Muscle of back (tissue), 13 donors: ENCODE measurements at places on chromosomes 1 and 21. TPM values are rescaled to one million over a fixed set of nuclear protein-coding genes. Genes with fewer than 3 reads are reported as not detected.

ATP5PB gene
- 259 TPM for polyA plus RNA-seq

DNA sequence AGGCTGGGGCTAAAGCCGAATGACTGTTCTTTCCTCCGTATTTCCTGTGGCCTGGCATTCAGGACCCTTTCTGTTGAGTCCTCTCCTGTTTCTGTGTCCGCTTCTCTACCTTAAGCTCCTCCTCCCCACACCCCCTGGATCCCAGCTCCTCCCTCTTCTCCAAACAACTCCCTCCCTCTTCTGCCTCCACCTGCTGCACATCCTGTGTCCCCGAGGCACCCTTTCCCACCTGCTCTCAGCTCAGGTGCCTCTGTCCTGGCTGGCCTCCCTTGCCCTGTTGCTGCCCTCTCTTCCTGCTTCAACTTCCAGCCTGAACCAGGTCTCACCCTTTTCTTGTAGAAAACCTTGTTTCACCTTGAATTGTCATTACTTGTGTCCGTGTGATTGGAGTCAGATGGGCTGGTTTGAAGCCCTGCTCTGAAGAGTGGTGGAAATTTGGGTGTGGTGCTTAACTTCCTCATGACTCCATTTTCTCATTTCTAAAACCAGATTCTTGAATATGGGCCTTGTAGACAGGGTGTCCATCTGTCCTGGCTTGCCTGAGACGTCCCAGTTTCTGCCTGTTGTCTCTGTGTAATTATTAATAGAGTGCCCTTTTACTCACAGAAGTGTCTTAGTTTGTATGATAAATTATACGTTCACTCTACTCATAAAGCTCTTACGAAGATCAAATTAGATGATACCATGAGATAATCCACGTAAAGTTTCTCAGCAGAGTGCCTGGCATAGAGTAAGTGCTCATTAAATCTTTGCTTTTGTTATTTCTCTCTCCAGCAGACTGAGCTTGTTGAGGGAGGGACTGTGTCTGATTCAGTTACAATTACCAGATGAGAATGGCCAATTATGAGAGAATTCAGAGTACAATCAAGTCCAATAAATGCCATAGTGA, 58.9 kb upstream of the TRABD2B start:
- no peak for DNase-seq

TNFRSF14 gene
- polyA plus RNA-seq, result 12.0 TPM

TCHH gene
- 0.06 TPM for polyA plus RNA-seq

- DNase-seq, result no peak
Measured at GRCh38 chr1:211194826-211195225, 60.9 kb upstream of the KCNH1 start.

DNA sequence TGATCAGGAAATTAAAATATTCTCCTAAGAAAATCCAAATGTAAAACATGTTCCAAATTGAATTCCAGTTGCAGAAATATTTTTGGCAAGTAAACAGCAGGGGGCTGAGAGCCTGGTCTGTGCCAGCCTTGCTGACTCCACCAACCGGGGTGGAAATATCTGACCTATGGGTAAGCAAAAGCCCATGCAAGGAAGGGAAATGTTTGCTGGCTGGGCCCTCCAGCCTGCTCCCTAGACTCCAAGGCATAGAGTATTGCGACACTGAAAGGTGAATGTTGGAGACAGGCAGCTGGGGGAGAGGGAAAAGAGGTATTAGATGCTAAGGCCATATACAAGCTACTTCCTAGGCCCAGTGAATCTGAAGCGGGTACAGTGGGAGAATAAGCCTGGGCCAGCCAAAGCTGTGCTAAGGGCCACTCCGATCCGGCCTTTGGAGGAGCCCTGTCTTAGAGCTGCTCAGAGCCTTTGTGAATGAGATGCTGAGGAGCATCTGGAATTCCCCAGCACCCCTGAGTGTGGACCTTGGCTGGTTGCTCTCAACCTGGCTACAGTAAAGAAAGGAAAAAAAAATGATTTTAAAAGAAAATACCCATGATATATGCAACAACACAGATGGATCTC, 24.9 kb upstream of the ATP1B1 start:
- no peak for DNase-seq

DNA sequence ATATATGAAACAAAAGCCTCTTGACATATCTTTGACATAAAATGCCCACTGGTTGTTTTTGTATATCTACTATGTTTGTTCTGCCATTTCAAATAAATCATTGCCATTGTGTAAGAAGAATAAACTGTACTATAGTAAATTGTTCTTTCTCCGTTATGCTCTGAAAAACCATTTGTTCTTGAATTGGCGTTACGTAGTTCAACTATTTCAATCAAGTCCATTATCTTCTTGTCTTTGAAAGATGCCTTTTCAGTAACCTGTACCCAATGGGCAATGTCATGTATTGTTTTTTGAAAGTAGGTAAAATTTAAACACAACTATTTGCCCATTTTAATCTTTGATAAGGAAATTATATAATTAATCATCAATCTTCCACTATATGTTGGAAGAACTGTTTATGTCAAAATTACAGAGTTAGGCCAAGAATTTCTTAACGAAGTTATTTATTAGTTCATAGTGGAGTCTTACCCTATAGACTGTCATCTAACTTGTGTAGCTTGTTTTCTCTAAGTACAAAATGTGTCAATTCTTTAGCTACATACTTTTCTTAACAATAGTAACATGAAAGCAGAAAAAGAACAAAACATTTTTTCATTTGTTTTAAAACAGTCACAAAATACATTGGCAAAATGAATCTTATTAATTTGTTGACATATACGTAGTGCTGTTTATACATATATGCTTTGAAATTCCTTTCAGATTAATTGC, 294.8 kb downstream of the PTPRC start:
- no peak for DNase-seq

CGN gene
- polyA plus RNA-seq, result 0.35 TPM

BSND gene
- polyA plus RNA-seq, result not detected

DNA sequence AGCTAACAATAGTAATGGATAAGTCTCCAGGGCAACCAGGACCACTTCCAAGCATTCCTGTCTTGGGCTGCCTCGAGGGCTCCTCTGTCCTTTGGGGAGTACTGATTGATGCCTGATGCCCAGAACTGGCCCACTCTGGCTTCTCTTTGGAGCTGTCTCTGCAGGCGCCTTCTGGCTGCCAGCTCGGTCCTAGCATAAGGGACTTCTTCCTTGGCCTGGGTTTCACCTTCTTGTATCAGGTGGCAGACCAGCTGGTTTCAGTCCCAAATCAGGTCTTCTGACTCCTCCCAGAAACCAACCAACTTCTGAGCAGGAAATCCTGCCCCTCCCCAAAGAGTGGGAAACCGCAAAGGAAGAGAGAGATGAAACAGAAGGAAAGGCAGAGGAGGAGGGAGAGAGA, 10.6 kb downstream of the G0S2 start:
- DNase-seq, result no peak

FUBP1 gene
- polyA plus RNA-seq, result 149 TPM

GRCh38 chr1:9687874-9688582, 36.5 kb downstream of the PIK3CD start:
- no peak for DNase-seq
